ENCODE measurements at places on chromosomes 6 and 20.
A peak's percentile ranks its signal among the peaks of the same experiment; 100 is the strongest.

GRCh38 chr6:126199466-126199865 lies 140.4 kb upstream of the CENPW start:
- DNase-seq, result no peak

DNA sequence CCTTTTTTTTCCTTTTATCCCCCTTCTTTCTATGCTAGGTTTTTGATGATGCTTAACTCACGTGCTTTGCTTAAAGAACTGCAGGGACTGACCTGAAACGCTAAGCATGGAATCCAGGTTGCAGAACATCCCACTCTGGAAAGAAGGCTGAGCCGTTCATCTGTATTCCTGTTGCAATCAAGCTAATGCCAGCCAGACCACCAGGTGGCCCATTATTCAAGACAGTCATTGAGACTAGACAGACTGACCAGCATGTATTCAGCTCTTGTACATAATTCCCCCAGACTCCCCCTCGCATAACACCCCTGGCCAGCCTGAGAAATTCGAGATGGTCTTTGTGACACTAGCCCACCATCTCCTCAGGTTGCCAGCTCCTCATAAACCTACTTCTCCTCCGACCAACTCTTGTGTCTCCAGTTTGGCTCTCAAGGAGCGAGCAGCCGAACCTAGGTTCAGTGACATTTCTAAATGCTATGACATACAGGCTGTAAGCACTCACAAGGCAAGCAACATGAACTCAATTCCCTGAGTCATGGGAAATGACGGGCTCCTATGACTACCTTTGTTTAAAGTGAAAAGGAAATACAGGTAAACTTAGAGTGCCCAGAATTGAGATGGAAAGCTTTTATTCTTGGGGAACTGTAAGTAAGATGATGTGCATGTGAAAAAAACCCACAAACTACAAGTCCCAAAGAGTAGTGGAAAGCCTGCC lies 309.3 kb upstream of the CDYL start:
- DNase-seq, result no peak

GRCh38 chr20:24806705-24807676 lies 142.1 kb upstream of the CST7 start:
- no peak for DNase-seq

DNA sequence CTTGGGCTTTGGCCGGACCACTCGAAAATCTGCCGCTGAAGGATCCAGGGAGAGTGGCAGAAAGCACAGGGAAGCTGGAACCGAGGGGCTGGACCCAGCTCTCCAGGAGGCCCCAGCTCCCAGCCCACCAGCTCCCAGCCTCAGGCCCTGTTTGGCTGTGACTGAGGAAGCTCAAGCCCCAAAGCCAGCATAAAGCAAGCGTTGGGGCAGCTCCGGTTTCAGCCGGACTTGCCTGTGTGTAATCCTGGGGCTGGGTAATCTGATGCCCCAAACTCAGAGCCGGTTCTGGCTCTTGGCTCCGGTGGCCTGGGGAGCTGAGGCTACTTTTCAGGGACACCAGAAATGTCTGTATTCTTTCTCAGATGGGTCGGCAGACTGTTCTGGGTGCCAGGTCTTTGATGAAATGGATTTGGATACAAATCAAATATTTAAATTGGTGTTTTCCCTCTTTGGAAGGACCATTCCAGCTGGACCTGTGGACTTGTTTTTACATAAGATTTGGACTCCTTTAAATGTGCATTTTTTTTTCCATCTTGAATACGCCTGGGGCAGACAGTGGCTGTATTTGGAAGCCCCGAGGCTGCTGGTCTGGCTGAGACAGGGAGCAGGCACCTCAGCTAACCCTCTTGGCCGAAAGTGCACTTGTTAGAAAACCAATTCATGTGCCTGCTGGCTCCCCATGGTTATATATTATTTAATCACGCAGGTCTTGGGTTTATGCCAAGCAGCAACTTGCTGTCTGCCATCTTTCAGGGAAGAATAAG lies 29.7 kb downstream of the RPP40 start:
- no peak for DNase-seq

- no peak for DNase-seq
Observed at GRCh38 chr6:164370773-164371172, 938.6 kb downstream of the C6orf118 start.

GRCh38 chr6:6840831-6841291 lies 252.3 kb downstream of the LY86 start:
- DNase-seq, result no peak

DNA sequence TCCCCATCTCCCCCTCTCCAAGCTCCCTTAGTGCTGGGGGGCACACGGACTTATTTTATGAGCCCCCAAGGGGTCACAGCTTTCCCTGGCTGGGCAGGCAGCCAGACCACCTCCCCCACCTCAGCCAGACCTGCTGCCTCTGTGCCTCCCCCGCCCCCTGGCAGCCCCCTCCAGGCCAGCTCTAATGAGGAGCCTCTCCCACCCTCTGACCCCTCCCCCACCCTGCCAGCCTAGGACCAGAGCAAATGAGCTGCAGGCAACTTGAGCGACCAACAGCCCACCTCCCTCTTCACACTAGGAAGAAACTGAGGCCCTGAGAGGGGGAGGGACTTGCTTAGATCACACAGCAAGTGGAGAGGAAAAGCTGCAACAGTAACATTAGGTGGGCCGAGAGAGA lies 1.9 kb downstream of the GDF5 start:
- DNase-seq, result no peak

DNA sequence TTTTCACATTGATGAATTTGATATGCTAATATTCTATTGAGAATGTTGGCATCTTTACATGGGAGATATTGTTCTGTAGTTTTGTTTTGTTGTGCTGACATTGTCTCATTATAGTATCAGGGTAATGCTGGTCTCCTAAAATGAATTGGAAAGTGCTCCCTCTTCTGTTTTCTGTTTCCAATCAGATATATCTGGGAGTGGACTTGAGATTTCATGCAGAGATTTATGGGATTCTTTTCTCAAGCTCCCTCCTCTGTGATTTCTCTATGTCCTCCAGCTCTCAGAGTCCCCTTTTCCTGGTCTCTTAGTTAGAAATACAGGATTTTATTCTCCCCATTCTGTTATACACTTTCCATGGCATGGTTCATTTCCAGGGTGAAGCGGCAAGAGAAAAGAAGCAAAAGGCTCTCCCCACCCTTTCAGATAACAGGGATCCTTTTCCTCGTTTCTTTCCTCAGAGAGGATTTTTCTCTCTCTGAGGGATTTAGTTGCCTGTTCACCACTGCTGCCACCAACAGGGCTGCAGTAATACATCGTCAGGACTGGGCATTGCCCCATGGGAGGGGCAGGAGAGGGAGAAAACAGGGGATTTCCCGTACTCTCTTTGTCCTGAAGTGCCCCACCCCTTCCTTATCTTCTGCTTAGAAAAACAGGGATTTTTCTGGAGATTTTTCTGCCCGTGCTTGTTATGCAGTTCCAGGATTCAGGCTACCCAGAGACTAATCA lies 59.3 kb upstream of the STMND1 start:
- no peak for DNase-seq

DNA sequence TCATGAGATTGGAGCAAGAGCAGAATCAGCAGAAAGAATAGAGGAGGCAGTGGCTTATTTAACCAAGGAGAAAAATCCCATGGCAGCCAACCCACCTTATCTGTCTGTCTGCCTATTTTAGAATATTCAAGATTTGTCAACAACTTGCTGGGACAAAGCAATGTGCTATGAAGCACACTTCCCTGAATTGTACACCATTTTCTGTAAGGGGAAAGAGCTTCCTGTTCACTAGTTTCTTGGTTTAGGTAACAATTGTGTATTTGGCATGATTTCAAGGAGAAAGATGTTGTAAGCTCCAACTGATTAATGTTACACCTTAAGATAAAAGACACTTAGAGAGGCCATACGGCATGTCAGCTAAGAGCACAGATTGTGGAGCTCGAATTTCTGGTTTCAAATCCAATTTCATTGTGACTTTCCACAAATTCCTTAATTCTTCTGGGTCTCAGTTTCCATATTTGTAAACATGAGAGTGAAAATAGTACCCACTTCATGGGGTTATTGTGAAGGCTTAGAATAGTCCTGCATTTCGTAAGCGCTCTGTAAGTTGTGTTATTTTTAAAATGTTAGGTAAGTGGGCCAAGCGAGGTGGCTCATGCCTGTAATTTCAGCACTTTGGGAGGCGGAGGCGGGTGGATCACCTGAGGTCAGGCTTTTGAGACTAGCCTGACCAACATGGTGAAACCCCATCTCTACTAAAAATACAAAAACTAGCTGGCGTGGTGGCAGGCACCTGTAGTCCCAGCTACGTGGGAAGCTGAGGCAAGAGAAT lies 4.8 kb upstream of the MUC22 start:
- DNase-seq, result no peak

DNA sequence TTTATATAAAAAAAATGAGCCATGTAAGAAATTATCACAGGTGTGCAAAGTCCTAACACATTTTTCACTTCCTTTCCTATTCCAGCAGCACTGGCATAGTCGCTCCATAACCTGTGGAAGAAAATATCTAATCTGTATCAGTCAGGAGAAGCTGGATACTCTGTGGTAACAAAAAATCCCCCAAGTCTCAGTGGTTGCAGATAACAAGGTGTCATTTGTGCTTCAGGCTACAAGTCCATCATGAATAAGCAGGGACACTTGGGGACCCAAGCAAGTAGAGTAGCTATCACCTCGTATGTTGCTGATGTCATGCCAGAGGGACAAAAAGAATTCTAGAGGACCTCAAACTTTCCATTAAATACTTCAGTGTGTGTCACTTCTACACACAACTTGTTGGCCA lies 30.3 kb upstream of the SERPINB1 start:
- DNase-seq, result no peak

- DNase-seq, result no peak
Observed at GRCh38 chr6:70857387-70858077, 99.3 kb downstream of the B3GAT2 start.

DNA sequence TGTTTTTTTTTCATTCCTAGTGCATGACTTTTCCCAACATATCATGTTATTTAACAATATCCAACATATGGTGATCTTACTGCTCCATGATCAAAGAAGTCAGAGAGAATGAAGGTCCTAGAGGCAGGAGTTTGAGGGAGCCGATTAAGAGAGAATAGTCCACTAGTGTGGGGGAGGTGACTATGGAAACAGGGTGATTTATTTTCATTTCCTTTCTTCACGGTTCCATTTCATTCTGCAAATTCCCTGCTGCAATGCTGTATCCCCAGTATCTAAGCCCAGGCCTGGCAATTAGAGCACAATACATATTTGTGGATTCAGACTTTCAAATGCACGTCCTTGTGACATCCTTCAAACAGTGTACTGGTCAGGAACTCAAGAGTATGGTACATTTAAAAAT lies 91.4 kb downstream of the CD83 start:
- DNase-seq, result no peak

DNA sequence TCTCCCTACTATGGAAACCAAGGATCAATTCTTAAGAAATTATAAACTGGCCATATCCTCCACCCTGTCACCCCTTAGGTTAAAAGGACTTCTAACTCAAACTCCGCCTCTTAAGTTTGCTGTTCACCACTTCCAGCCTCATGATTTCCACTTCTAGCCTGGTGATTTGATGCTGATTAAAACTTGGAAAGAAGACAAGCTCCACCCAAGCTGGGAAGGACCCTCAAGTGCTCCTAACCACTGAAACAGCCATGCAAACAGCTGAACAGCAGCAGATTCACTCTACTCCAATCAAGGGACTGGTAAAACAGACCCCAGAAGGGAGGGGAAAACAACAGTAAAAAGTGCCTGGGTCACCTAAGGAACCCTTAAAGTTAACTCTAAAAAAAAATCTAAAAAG lies 10.3 kb downstream of the LCA5 start:
- DNase-seq, result no peak

- DNase-seq, result no peak
Observed at GRCh38 chr6:144744720-144745119, 459.6 kb downstream of the UTRN start.

GRCh38 chr20:24638591-24639548 lies 169.4 kb downstream of the SYNDIG1 start:
- DNase-seq, result no peak

- DNase-seq, result no peak
Observed at GRCh38 chr6:37083243-37084138, 78.0 kb downstream of the FGD2 start.

GRCh38 chr20:41408156-41408794 lies 41.7 kb upstream of the EMILIN3 start:
- DNase-seq, result peak; percentile 92

GRCh38 chr20:35673884-35674283 lies 9.2 kb upstream of the CPNE1 start:
- DNase-seq, result no peak

GRCh38 chr20:62469352-62469751 lies 6.4 kb downstream of the GATA5 start:
- DNase-seq, result no peak

- no peak for DNase-seq
Observed at GRCh38 chr6:6915813-6916547, 191.8 kb upstream of the RREB1 start.

GRCh38 chr6:111989743-111990142 lies 64.2 kb upstream of the CCN6 start:
- no peak for DNase-seq

- DNase-seq, result no peak
Observed at GRCh38 chr6:25617997-25618396, 34.0 kb upstream of the SCGN start.

DNA sequence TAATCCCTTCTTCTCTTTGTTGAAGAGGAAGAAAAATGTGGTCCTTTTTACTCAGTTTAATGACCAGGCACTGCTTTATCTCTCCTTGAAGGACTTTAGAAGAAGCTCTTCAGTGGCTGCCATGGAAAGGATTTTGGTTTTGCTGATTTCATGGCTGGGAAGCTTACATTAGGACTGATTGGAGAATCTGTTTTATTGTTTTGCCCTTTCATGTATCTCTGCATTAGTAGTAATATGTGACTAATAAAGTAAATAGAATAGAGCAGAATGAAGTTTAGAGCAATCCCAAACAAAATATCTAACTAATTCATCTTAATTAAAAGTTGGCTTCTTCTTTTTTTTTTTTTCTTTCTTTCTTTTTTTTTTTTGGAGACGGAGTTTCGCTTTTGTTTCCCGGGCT lies 502.9 kb downstream of the HAO1 start:
- DNase-seq, result no peak

GRCh38 chr6:31829633-31830283 lies 2.2 kb downstream of the HSPA1B start:
- peak; percentile 63 for DNase-seq

- DNase-seq, result no peak
Observed at GRCh38 chr6:5905431-5906339, 101.0 kb downstream of the NRN1 start.

GRCh38 chr6:45554591-45554990 lies 176.9 kb upstream of the SUPT3H start:
- no peak for DNase-seq

- no peak for DNase-seq
Observed at GRCh38 chr6:34145161-34146020, 496 bp downstream of the GRM4 start.

- DNase-seq, result no peak
Observed at GRCh38 chr6:126038234-126038633, 51.9 kb downstream of the TRMT11 start.

GRCh38 chr6:21350926-21351325 lies 242.6 kb upstream of the SOX4 start:
- no peak for DNase-seq

DNA sequence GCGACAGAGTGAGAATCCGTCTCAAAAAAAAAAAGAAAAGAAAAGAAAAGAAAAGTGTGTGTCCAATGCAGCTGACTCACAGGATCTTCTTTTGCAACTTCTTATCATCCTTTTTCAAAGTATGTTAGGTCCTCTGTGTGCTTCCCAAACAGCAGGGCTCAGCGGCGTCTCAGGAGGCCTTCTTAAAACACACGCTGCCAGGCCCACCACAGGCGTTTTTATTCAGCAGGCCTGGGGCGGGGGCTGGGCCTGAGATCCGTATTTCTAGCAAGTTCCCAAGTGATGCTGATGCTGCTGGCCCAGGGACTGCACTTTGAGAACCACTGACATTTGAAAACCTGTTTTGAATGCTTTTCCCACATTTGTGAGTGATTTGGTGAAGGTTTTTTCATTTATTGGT lies 57.1 kb downstream of the PSMG4 start:
- DNase-seq, result no peak

All from MM.1S (cell line).